ENCODE measurements at places on chromosomes 12 and 14.

GRCh38 chr14:105023791-105024480 is 3.1 kb upstream of the CDCA4 start:
- H3K4me1 ChIP-seq = peaks cover 70% of the 10 kb centered on the region
- peak; percentile 91 for DNase-seq
- peak overlapping the region; percentile 48 for H3K4me3 ChIP-seq
- peak overlapping the region; percentile 98 for H3K27ac ChIP-seq
- H3K27me3 ChIP-seq = no peaks in the 10 kb centered on the region

- DNase-seq = no peak
- H3K27ac ChIP-seq = no peak overlapping the region
- no peaks in the 10 kb centered on the region for H3K27me3 ChIP-seq
- H3K36me3 ChIP-seq = no peaks in the 10 kb centered on the region
- peaks cover 13% of the 10 kb centered on the region for H3K4me1 ChIP-seq
- no peak overlapping the region for H3K4me3 ChIP-seq
Measured at GRCh38 chr14:22532345-22533056, 56.5 kb downstream of the DAD1 start.

GRCh38 chr12:22653075-22653474 is 28.1 kb downstream of the ETNK1 start:
- H3K4me1 ChIP-seq = peaks cover 19% of the 10 kb centered on the region
- no peak overlapping the region for H3K4me3 ChIP-seq
- no peaks in the 10 kb centered on the region for H3K27me3 ChIP-seq

DNA sequence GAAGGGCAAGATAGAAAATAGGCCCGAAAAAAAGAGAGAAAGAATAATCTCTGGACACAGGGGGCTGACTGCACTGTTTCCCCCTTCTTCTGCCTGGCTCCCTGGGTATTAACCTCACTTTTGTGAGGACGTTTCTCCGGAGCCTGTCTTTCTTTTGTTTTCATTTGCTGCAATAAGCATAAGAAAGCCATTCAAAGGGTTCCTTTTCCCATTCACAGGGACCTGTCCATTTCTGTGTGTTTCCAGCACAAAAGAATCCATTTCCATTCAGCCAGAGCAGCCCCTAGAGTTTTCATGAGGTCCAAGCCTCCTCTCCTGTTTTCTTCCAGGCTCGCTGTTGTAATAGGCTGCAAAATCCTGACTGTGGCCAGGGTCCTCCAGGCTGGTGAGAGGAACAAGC is 16.8 kb downstream of the PLXNC1 start:
- no peak overlapping the region for H3K4me3 ChIP-seq
- peaks cover 73% of the 10 kb centered on the region for H3K27me3 ChIP-seq
- no peaks in the 10 kb centered on the region for H3K4me1 ChIP-seq

- no peak overlapping the region for H3K27ac ChIP-seq
- no peak overlapping the region for H3K4me3 ChIP-seq
- peaks cover 91% of the 10 kb centered on the region for H3K27me3 ChIP-seq
- no peak for DNase-seq
- H3K36me3 ChIP-seq = no peaks in the 10 kb centered on the region
Measured at GRCh38 chr12:114438635-114439256, 32.8 kb upstream of the TBX5 start.

GRCh38 chr14:78202163-78202562 is 32.0 kb downstream of the NRXN3 start:
- no peaks in the 10 kb centered on the region for H3K27me3 ChIP-seq

DNA sequence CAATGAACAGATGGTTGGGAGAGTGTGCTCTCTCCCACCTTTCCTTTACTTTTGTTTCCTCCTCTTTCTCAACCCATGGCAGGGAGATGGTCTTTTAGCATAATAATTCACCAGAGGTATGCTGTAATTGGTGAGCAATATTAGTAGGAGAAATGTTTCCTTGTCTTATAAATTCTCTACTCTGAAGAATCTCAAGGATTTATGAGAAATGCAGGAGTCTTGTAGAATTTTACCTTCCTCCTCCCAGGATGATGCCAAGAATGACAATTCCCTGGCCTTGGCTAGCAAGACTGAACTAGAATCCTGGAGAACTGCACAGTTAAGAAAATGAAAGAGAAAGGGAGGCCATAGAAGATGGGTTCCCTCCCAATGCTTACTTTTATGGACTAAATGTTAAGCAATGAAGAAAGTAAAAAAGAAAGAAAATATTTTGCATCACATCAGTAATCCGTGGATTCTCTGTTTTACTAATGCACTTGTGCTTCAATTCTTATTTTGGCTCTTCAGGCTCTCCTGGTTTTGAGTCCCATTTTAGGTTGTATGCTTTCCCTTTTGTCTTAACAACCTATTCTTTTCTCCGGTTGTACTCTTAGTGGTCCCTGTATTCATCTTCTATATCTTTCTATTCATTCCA is 192.9 kb upstream of the GARIN6 start:
- H3K36me3 ChIP-seq = no peaks in the 10 kb centered on the region
- no peak overlapping the region for H3K4me3 ChIP-seq
- peaks cover 15% of the 10 kb centered on the region for H3K4me1 ChIP-seq
- no peaks in the 10 kb centered on the region for H3K27me3 ChIP-seq
- DNase-seq = no peak

- peaks cover 23% of the 10 kb centered on the region for H3K36me3 ChIP-seq
- H3K4me1 ChIP-seq = peaks cover 38% of the 10 kb centered on the region
- peak overlapping the region; percentile 97 for H3K4me3 ChIP-seq
- no peak overlapping the region for H3K27ac ChIP-seq
Measured at GRCh38 chr12:6869049-6870021, 2.0 kb downstream of the TPI1 start.

GRCh38 chr12:25801734-25802133 is 156.7 kb upstream of the RASSF8 start:
- H3K27ac ChIP-seq = no peak overlapping the region
- H3K4me3 ChIP-seq = no peak overlapping the region
- peaks cover 31% of the 10 kb centered on the region for H3K4me1 ChIP-seq
- no peaks in the 10 kb centered on the region for H3K27me3 ChIP-seq
- no peaks in the 10 kb centered on the region for H3K36me3 ChIP-seq

DNA sequence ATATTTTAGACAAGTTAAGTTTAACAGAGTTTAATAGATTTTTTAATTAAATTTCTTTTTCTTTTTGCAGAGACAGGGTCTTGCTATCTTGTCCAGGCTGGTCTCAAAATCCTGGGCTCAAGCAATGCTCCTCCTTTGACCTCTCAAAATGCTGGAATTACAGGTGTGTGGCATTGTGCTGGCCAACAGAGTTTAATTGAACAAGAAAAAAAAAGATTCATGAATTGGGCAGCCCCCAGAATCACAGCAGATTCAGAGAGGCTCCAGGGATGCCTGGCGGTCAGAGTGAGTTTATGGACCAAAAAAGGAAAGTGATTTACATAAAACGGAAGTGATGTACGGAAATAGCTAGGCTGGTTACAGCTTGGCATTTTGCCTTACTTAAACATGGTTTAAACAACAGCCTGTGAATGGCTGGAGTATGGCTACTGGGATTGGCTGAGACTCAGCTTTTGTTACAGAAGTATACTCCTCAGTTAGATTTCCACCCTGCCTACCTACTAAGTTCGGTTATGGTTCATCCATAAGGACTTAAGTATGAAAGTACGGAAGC is 14.5 kb upstream of the TESPA1 start:
- no peaks in the 10 kb centered on the region for H3K36me3 ChIP-seq
- DNase-seq = peak; percentile 5
- peaks cover 87% of the 10 kb centered on the region for H3K27me3 ChIP-seq
- H3K4me3 ChIP-seq = no peak overlapping the region
- no peaks in the 10 kb centered on the region for H3K4me1 ChIP-seq
- H3K27ac ChIP-seq = no peak overlapping the region

DNA sequence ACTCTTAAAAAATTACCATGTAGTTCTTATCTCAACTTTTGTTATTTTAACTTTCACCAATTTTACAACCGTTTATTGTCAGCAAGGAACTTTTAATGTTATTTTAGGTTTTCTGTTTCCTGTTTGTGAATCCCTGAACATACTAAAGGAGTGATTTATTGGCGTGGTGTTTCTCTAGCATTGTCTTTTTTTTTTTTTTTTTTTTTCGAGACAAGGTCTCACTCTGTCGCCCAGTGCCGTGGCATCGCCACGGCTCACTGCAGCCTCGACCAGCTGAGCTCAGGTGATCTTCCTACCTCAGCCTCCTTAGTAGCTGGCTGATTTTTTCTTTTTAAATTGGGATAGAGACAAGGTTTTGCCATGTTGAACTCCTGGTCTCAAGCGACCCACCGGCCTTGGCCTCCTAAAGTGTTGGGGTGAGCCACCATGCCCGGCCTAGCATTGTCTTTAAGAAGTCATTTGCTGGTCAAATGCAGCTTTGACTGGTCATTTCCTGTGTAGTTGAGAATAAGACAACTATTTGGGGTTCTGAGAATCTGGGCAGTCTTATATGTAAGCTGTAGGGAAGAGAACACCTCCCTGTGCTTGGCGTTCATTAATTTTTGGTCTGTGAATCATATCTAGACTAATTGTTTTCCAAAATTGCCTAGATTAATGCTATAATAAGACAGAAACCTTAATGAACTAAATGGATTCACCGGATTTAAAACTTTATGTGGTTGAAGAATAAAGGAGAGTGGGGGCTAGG is 2.1 kb downstream of the WASHC4 start:
- H3K27me3 ChIP-seq = no peaks in the 10 kb centered on the region
- DNase-seq = peak; percentile 21
- H3K27ac ChIP-seq = no peak overlapping the region
- H3K36me3 ChIP-seq = peaks cover 17% of the 10 kb centered on the region
- peak overlapping the region; percentile 72 for H3K4me3 ChIP-seq

DNA sequence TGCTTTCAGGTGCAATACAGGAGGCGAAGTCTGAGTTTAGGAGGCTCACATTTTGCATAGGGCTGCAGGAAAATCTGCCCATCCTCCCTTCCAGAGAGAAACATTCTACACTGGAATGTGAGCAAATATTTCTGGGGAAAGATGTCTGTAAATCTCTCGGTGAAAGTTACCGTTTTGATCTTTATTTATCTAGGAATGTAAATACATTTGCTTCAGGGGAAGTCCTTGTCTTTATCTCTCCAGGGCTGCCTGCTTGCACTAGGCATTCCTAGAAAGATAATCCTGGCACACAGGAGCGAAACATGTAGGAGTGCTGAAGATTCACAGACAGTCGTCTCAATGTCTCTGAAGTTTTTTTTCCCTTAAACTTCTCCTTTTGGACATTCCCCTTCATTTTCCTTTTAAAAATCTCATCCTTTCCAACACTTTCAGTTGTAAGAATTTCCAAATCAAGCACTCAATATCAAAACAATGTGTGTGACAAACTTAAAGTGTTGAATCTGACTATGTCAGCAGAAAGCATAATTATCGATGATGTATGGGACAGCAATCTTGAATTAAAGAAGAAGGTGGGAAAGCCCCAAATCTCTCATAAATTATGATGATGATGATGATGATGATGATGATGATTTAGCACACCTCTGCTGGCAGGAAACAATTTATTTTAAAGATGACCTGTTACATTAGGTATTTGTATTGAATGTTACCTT is 113.4 kb upstream of the RESF1 start:
- H3K27ac ChIP-seq = no peak overlapping the region
- no peaks in the 10 kb centered on the region for H3K27me3 ChIP-seq
- H3K4me3 ChIP-seq = no peak overlapping the region
- no peak for DNase-seq
- no peaks in the 10 kb centered on the region for H3K4me1 ChIP-seq
- H3K36me3 ChIP-seq = no peaks in the 10 kb centered on the region

- no peak for DNase-seq
- no peaks in the 10 kb centered on the region for H3K4me1 ChIP-seq
- no peaks in the 10 kb centered on the region for H3K36me3 ChIP-seq
Measured at GRCh38 chr14:67850066-67850830, 30.7 kb downstream of the RAD51B start.

GRCh38 chr14:24411443-24412389 is 12.9 kb downstream of the NYNRIN start:
- no peaks in the 10 kb centered on the region for H3K27me3 ChIP-seq
- DNase-seq = peak; percentile 56
- no peaks in the 10 kb centered on the region for H3K4me1 ChIP-seq
- H3K27ac ChIP-seq = no peak overlapping the region
- no peaks in the 10 kb centered on the region for H3K36me3 ChIP-seq
- H3K4me3 ChIP-seq = no peak overlapping the region

DNA sequence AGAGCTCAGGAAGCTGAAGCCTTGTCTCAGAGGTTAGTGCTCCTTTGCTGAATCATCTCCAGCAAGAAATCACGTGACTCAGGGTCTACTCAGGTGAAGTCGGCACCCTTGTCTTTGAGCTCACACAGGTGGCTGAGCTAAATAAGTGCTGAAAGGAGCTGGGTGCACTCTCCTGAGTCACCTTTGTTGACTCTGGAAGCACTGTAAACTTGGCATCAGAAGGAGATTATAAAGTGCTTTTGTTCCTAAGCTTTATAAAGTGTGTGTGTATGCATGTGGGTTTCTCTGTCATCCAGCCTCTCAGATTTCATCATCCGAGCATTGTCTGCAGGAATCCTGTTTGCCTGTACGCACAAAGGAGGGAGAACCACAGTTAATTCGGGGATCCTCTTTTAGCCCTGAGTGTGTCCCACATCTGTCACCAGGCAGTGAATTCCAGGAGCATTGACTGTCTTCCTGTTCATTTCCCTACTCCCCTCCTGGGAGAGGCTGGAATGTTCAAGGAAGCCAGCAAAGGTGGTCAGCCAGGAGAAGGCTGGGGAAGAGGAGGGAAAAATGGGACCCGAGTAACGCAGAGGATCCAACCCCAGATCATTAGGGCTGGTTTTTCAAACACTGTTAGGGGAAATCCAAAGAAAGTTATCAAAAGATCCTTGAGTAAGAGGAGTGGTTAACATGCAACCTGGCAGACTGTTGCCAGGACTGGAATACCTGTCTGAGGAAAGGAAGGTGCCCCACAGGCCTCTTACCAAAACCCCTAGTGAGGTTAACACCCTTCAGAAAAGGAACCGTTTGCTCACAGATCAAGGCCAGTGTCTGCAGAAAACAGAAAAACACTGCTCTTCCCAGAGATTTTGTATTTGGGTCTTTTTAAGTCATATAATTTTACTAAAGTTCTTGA is 157.5 kb upstream of the HIF1A start:
- peaks cover 58% of the 10 kb centered on the region for H3K4me1 ChIP-seq
- H3K36me3 ChIP-seq = no peaks in the 10 kb centered on the region
- peak overlapping the region; percentile 8 for H3K4me3 ChIP-seq
- peak overlapping the region; percentile 90 for H3K27ac ChIP-seq
- DNase-seq = peak; percentile 100
- no peaks in the 10 kb centered on the region for H3K27me3 ChIP-seq

- no peak overlapping the region for H3K4me3 ChIP-seq
- H3K36me3 ChIP-seq = no peaks in the 10 kb centered on the region
- no peak for DNase-seq
- H3K4me1 ChIP-seq = no peaks in the 10 kb centered on the region
Measured at GRCh38 chr14:100487304-100487703, 99.9 kb downstream of the BEGAIN start.
